ENCODE measurements at places on chromosomes 4 and X.
A peak's percentile ranks its signal among the peaks of the same experiment; 100 is the strongest.

GRCh38 chrX:8728932-8729535 lies 2.9 kb downstream of the ANOS1 start:
- no peak for DNase-seq

GRCh38 chrX:109714340-109714958 lies 18.6 kb downstream of the ACSL4 start:
- DNase-seq = peak; percentile 51

GRCh38 chr4:151340751-151341385 lies 15.5 kb upstream of the SH3D19 start:
- DNase-seq = no peak

GRCh38 chr4:1784789-1785591 lies 8.1 kb upstream of the FGFR3 start:
- no peak for DNase-seq

- DNase-seq = no peak
These were observed 40.3 kb downstream of the ARFIP1 start for GRCh38 chr4:152820073-152820472.

DNA sequence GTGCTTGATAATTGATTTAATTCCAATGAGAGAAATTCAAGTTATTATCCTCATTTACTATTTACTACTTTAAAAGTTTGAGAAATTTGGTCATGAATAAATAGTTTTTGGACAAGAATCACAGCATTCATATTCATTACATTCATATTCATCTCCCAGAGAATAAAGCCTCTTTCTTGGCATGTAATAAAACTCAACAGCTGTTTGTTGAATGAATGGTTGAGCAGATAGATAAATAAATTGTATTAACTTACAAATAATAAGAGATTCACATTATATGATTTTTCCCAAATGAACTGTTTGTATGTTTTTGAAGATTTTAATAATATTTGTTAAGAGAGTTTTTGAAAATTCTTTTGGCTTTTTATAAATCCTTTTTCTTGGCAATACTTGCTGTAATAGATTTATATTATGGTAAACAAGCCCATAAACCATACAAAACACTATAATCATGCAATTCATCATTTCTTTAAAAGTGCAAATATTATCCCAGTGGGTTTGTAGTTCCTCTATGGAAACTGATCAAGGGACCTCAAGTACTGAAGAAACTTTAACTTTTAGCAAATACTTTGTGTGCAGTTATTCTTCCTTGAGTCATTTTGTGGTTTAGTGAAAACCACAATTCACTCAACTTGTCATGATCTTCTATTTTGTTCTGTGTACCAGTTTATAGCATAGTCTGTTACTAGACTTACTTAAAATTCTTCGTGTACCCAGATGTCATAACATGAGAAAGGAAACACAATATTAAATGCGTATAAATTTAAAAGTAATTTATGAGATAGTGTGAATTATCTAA lies 371.8 kb downstream of the ADGRL3 start:
- DNase-seq = no peak

DNA sequence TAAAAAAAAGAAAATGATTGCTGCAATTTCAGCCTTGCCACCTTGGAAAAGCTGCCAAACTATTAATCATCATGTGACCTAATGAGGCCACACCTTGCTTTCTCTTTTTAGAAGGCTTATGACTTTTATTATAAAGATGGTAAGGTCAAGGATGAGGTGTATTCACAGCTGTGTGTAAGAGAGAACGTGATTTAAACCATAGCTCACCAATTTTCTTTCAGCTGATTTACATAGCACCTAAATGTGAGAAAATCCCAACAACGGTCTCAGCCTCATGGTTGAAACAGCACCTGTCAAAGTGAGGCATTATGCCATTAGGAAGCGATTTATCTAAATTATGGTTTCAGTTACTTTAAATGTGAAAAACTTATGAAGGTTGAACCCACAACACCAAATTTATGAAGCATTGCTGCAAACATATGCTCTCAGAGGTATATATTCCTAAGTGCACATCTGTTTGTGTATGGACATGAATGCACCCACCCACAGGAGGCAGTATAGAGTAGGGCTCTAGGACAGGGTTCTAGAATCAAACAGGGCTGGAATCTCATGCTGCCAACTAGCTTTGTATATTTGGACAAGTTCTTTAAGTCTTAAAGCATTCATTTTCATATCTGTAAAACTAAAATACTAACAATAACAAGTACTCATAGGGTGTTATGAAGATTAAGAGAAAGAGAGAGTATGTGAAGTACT lies 40.7 kb downstream of the ANXA3 start:
- no peak for DNase-seq

DNA sequence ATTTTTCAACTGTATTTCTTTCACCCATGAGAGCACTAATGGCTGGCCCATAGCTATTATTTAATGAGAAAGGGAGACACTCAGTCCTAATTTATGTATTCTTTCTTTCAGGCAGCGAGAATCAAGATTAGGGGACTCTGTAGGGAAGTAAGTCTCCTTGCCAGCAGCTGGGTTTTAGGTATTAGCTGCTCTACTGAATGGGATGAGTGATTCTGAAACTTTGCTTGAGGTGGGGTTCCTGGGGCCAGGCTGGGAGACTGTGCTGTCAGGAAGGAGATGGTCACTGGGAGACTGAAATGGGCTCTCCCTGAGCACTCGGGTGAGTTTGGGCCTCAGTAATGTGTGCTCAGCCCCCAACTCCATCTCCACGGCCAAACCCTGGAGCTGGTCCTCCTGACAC lies 78.7 kb downstream of the LNX1 start:
- no peak for DNase-seq

- DNase-seq = no peak
These were observed 183.7 kb downstream of the NSUN7 start for GRCh38 chr4:40933272-40934053.

DNA sequence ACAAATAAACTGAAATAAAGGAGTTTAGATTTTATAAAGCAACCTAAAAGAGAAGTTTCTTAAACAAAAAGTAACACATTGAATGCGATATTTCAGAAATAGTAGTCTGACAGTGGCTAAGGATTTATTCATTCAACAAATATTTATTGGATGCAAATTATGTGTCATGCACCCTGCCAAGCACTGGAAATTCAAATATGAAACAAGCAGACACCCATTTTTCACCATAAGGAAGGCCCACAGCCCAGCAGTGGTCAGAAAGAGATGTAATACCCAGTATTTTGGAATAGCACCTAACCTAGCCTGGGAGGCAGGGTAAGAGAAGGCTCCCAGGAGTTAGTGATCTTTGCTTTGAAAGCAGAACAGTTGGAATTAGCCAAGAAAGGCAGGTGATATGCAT lies 855.1 kb upstream of the TENM3 start:
- DNase-seq = no peak

GRCh38 chr4:157572284-157572683 lies 351.8 kb downstream of the GRIA2 start:
- DNase-seq = no peak

DNA sequence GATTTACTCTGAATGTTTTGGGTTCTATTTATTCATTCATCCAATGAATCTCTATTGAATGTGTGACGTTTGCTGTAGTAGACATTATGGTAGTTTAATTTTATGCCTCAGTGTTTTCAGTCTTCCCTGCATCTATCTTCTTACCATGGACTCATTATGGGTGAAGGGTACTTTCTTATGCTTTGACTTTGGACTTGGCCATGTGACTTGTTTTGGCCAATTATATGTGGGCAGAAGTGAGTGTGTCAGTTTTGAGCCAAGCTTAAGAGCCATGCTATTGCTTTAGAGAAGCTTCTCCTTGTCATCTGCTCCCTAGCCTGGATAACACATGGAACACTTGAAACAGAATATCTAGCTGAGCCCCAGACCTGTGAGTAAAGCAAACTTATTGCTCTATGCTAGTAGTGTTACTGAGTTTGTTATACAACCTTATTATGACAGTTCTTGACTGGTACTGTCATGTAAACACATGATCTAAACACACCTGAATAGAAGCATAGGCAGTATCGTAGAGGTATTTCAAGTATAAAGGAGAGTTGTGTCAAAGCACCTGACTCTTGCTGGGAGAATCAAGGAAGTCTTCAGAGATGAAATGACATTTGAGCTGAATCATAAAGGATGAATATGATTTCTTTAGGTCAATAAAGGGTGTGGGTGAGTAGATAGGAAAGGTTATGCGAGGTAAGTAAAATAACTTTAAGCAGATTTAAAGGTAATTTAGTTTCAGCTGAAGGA lies 128.4 kb downstream of the NAA11 start:
- no peak for DNase-seq

- no peak for DNase-seq
These were observed 222.4 kb downstream of the CRLF2 start for GRCh38 chrX:989959-990510.

GRCh38 chrX:67523932-67524331 lies 19.9 kb upstream of the AR start:
- peak; percentile 63 for DNase-seq

- no peak for DNase-seq
These were observed 40.4 kb downstream of the GUCY1B1 start for GRCh38 chr4:155799116-155799793.

- DNase-seq = no peak
These were observed 93.4 kb downstream of the TMA16 start for GRCh38 chr4:163587867-163588266.

DNA sequence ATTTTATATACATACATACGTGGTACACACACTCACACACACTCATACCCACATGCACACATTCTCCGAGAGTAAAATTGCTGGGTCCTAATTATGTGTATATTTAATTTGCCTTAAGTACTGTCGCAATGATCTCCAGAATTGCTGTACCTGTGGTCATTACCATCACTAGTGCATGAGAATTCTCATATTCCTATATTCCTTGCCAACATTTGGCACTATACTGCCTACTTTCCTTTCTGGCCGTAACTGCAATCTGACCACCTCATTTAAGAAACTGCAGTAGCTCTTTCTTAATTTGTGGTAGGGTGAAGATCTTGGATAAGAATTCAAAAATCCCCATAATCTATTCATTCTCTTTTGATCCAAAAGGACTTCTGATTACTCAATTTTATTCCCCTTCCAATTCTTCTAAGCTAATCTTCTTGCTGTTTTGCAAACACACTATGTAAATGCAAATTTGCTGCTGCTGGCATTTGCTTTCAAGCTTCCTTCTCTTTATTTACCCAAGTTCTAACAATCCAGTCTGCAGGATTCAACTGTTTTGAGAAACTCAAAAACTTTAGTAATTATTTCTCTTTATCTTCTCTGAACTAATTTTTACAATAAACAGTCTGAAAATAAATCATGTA lies 45.1 kb downstream of the ASIC5 start:
- no peak for DNase-seq

DNA sequence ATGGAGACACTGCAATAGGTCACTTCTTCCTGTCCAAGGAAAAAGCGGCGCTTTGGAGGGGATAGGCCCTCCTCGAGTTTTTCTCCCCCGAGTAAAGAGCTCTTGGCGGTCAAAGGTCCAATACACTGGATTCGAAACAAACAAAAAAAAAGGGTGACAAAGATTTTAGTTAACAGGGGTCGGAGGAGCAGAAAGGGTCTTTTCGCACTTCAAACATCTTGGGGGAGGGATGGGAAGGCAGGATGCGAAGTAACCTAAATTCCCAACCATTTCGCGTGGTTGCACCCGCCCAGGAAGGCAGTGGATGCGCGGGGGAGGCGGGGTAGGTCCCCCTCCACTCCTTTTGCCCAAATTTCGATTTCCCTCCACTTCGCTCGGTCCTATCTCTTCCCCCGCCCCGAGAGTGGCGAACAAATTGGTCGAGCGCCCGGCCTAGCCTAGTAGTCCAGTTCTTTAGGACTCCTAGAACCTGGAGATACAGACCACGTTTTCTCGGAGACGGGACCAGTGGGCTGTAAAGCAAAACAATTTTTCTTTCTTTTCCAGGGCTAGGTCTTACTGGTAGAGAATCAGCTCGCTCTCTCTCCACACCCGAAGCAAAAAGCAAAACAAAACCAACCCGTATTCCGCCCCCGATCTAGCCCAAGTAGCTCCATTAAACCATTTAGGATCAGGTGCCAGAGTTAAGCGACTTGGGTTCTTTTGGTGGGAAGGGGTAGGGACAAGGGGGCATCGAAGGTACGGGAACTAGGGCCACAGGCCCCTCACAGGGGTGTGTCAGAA lies 2.0 kb upstream of the STAG2 start:
- DNase-seq = no peak

GRCh38 chr4:169385376-169385775 lies 114.6 kb upstream of the SH3RF1 start:
- DNase-seq = no peak

- DNase-seq = no peak
These were observed 141.7 kb downstream of the BRWD3 start for GRCh38 chrX:80667967-80668366.

DNA sequence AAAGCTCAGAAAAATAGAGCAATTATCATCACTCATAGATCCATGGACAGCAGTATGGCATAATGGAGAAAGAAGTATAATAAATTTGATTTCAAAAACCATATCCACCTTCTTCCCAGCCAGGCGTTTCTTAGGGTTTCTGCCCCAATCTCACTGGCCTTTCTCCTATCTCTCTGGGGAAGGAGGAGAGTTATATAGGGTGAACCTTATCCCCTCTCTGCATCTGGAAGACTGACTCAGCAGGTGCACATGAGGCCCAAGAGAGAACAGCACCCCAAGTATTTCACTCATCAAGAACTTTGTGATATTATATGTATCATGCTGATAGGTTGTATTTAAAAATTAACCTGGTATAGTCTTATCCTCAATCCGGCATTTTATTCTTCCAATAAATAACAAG lies 318.8 kb upstream of the RASGEF1B start:
- DNase-seq = no peak

GRCh38 chr4:113404167-113404571 lies 354.7 kb downstream of the ANK2 start:
- DNase-seq = no peak

- no peak for DNase-seq
These were observed 263.3 kb upstream of the MAGEB2 start for GRCh38 chrX:29952016-29952415.

GRCh38 chr4:6929812-6930464 lies 20.3 kb downstream of the TBC1D14 start:
- DNase-seq = no peak

GRCh38 chrX:22278375-22278774 lies 5.7 kb downstream of the CBLL2 start:
- DNase-seq = no peak

GRCh38 chrX:28550331-28550872 lies 36.8 kb upstream of the IL1RAPL1 start:
- DNase-seq = no peak

DNA sequence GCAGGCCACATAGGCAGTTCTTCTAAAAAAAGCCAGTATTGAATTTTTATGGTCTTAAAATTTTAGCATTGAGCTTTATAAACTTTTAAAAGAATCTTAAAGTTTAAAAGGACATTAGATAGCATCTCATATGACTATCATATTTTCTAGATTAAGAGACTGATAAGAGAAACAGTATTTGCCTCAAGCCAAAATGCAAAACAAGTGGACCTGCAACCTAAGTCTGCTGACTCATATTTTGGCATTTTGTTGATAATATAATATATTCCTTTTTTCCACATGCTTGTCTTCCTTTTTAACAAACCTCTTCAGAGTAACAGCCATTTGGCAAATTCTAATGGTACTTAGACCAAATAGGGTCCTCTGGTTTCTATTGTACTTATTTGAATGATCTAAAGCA lies 328.5 kb upstream of the GALNTL6 start:
- DNase-seq = no peak
